T-cell (primary cell): ENCODE measurements at places on chromosomes 13 and 19. TPM values are rescaled to one million over a fixed set of nuclear protein-coding genes. Genes with fewer than 3 reads are reported as not detected.
A peak's percentile ranks its signal among the peaks of the same experiment; 100 is the strongest.

GRCh38 chr19:35090506-35091214, 25.0 kb upstream of the FXYD3 start:
- peak; percentile 28 for DNase-seq

DNA sequence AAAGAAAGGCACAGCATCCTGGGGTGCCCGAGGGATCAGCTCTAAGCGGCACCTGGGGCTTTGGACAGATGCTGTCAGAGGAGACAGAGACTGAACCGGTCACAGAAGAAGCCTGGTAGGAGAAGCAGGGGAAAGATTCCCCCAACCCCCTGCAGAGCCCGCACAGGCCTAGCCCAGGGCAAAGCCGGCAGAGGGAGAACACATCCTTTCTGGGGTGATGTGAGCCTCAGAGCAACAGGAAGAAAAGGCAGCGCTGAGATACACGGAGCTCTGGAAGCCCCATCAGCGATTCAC, 101.2 kb downstream of the CRYL1 start:
- no peak for DNase-seq

The ZNF540 gene
- 13.8 TPM for total RNA-seq

DNA sequence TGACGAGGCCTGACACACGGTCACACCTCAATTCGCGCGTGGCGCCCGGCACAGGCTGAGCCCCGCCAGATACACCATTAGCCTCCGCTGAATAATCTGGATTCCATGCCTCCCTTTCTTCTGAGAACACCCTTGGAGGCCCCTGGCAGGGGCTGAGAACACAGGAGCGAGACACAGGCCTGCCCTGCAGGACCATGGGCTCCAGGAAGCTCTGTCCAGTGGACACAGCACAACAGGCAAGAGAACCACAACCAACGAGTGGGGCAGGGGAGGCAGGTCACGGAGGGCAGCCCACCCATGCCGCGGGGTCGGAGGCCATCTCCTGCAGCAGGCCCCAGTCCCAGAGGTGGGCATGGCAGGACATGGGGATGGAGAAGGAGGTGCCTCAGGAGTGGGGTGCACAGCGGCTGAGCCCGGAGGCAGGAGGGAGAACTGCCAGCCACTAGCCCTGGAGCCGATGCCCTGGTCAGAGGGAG, 75.8 kb upstream of the C13orf46 start:
- no peak for DNase-seq

The SKA3 gene
- total RNA-seq = 0.79 TPM

DNA sequence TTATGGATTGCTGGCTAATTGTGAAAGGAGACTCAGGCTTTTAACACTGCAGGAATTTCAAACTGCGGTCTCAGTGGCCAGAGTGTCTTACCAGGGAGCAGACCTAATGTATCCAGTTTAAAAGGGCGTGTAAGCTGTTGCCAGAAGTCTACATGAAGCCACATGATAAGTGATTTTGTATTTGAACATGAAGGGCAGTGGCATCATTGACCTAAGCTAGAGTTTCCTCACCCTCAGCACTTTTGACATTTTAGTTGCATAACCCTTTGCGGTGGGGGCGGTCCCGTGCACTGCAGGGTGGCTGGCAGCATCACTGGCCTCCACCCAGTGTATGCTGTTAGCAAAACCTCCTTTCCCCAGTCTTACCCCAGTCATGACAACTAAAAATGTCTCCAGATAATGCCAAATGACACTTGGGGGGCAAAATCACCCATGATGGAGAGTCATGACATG, 23.7 kb upstream of the GPR18 start:
- peak; percentile 50 for DNase-seq
